ENCODE measurements at places on chromosomes 5 and 9.

- DNase-seq: no peak
Measured at GRCh38 chr9:123435471-123435870, 79.5 kb downstream of the CRB2 start.

GRCh38 chr9:83935276-83935935 is 14.2 kb upstream of the KIF27 start:
- no peak for DNase-seq

DNA sequence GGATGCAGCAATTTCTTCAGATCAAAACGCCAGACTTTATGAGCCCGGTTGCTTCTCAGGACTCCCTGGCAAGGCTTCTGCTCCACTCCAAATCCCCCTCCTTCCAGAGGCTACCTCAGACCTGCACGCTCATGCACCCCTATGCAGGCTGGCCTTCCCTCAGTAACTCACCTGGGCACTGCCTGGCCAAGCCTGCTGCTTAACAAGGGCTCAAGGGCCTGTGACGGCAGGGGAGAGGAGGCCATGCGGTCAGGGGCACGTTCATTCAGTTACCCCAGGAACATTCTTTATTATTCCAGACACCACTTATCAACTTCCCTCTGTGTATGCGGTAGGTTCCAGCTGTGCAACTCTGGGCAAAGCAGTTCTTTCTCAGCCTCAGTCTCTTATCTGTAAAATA is 79.6 kb downstream of the HRH2 start:
- DNase-seq: no peak

DNA sequence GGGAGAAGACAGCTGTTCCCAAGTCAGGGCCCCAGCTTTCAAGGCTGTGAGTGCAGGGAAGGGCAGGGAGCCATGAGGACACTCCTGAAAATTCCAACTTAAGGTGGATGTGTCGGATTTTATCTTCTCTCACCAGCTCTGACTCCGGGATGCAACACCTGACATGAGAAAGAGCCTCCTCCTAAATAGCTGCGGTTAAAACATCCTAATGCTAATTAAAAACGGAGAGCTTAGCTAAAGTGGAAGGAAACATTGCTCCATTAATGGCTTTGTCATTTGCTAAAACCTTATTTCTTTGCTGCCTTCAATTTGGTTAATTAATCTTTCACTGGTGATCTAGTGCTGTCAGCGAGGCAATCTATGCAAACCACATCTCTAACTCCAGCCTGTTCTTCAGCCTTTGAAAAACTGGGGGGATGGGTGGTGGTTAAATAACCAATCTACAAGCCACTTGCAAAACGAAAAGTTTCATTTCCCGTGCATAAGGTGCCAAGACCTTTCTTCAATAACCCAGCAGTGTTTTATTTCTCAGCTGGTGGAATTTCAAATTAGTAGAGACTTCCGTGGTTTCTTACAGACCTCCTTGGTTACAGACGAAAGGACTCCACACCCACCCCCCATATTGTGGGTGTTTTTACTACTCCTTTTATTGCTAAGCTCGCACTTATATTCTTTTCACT is 379.6 kb downstream of the MLLT3 start:
- DNase-seq: no peak

DNA sequence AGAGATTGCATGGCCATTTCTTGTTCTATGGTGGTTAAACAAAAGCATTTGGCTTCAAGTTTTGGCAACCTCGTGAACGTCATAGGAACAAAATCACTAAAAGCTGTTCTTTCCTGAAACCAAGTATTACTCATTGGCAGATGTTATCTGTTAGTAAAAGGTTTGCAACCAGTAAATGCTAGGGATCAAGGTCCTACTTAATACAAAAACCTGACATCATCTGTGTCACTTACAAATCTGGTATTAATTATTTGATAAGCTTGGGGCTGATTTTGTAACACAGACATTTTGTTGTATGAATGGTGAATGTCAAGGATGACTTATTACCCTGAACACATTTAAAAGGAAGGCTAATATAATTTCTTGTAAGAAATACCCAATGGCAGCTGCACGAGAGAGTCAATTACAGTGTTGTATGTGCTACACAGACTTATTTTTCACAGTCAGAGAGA is 486.4 kb upstream of the ZNF608 start:
- DNase-seq: no peak

DNA sequence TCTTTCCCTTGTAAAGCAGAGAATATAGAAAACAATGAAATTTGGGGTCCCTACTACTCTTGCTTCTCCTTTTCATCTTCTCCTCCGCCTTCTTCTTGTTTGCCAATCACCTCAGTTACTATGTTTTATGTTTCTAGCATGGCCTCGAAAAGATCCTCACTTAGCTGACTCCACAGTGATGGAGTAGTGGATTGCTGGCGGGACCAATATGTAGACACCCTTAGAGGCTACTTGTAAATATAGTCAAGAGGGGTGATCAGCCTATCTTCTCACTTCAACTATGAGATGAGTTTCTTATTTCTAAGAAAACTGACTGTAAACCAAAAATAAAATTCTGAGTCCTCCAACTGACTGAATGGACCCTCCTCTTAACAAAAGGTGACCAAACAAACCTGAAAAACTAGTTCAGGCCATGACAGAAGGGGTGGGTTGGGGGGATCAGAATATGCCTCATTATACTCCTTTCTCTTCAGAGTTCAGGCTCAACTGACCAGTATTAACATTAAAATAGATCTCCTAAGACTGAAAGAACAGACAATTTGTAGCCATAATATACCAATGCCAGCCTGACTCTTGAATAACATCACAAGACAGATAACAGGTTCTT is 829.0 kb downstream of the TLE4 start:
- no peak for DNase-seq

GRCh38 chr5:111930905-111931461 is 174.0 kb upstream of the NREP start:
- DNase-seq: no peak

GRCh38 chr9:109923471-109923760 is 143.4 kb downstream of the PALM2AKAP2 start:
- no peak for DNase-seq

- no peak for DNase-seq
Measured at GRCh38 chr5:130870691-130871090, 294.4 kb downstream of the HINT1 start.

DNA sequence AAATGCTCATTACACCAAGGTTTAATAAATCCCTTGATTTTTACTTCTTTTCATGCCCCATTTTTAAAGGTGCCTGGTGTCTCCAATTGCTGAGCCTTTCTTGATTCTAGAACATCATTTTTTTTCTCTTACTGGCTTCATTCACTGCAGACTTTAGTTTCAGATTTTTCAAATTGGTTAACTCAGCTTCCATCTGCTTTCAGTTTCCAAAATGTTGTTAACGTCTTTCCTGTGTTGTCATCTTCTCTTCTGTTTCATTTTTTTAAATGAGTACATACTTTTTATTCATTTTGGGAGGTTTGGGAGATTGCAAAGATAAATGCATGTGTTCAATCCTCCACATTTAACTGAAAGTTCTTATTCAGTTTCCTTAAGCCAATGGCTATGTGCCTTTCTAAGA is 126.4 kb upstream of the CCNG1 start:
- DNase-seq: no peak
